ENCODE measurements at places on chromosomes 2 and 18.
A peak's percentile ranks its signal among the peaks of the same experiment; 100 is the strongest.

- DNase-seq: no peak
Observed at GRCh38 chr2:198928026-198928425, 529.7 kb downstream of the SATB2 start.

GRCh38 chr2:23541503-23542229 lies 156.7 kb downstream of the KLHL29 start:
- no peak for DNase-seq

DNA sequence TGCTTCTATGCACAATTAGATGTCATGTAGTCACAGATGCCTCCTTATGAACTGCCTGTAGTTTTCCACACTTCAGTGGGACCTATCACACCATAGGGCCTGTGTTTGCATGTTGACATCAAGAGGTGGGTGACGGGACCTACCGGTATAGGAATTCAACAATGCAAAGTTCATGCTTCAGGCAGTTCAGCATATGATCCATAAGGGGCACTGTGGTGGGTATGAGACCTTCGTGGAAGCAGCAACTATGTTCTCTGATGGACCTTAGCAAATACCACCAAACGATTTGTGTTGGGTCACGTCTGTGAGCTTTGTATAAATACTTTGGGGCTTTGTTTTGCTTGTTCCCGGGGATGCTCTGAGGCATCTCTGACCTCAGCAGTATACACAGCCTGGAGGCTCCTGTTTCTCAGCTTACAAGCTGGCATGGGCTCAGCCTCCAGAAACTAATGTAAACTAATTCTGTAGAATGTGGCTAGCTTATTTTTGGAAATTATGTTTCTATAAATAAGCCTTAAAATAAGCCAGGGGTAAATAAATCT lies 111.6 kb downstream of the DTNA start:
- DNase-seq: no peak

DNA sequence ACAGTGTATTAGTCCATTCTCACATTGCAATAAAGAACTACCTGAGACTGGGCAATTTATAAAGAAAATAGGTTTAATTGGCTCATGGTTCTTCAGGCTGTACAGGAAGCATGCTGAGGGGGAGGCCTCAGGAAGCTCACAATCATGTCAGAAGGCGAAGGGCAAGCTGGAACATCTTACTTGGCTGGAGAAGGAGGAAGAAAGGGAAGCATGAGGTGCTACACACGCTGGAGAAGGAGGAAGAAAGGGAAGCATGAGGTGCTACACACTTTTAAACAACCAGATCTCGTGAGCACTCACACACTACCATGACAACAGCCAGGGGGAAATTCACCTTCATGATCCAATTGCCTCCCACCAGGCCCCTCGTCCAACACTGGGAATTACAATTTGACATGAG lies 95.3 kb upstream of the FAM110C start:
- DNase-seq: no peak

GRCh38 chr2:117661619-117662018 lies 152.9 kb upstream of the DDX18 start:
- DNase-seq: no peak

GRCh38 chr18:48367557-48367956 lies 41.6 kb downstream of the ZBTB7C start:
- no peak for DNase-seq

DNA sequence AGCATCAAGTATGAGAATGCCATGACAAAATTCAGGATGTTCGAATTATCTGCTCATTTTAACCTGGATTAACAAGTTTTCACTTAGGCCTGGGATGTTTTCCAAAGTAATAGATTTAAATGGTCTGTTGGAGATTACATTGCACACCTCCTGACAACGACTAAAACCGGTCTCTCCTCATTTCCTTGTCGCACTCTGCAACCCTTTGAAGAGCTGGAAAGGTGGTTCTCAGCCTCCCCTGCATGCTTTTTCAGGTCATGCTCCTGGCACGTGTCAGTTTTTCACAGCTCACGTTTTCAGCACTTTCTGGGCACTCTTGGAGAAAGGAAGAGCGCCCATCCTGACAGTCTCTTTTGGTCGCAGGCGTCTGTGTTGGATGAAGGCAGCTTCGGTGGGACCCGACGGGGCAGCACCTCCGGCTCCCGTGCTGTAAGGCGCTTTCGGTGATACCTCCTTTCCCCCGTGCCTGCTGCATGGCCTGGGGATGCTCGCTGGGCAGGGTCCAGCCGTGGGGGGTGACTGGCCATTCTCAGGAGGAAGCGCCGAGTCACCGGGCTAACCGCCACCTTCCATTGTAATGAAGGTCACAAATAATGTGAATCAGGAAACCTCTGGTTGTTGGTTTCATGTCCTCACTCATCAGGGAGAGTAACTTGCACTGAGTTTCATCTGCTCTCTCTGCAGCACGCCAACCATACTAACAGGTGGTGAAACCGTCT lies 63.5 kb upstream of the RBM44 start:
- DNase-seq: no peak

- no peak for DNase-seq
Observed at GRCh38 chr2:48270209-48270608, 259.7 kb upstream of the STON1 start.

GRCh38 chr18:394262-394986 lies 106.1 kb downstream of the COLEC12 start:
- DNase-seq: no peak

GRCh38 chr2:12533337-12534005 lies 183.3 kb upstream of the TRIB2 start:
- DNase-seq: no peak

- no peak for DNase-seq
Observed at GRCh38 chr2:209114588-209115240, 309.1 kb upstream of the MAP2 start.

DNA sequence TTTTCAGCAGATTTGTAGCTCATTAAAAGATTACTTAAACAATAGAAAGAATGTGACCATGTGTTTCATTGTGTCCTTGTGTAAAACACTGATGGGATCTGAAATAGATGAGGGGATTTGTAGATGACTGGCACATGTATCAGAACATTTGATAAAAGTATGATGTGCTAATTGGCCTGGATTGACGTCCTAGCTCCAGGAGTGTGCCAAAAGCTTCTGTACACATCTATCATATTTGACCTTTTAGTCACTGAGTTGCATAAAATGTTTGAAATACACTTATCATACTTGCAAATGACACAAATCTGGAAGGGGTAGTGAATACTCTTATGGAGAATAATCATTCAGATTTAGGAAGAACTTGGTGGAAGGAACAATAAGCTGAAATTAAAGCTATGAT lies 778.5 kb downstream of the ERBB4 start:
- no peak for DNase-seq

DNA sequence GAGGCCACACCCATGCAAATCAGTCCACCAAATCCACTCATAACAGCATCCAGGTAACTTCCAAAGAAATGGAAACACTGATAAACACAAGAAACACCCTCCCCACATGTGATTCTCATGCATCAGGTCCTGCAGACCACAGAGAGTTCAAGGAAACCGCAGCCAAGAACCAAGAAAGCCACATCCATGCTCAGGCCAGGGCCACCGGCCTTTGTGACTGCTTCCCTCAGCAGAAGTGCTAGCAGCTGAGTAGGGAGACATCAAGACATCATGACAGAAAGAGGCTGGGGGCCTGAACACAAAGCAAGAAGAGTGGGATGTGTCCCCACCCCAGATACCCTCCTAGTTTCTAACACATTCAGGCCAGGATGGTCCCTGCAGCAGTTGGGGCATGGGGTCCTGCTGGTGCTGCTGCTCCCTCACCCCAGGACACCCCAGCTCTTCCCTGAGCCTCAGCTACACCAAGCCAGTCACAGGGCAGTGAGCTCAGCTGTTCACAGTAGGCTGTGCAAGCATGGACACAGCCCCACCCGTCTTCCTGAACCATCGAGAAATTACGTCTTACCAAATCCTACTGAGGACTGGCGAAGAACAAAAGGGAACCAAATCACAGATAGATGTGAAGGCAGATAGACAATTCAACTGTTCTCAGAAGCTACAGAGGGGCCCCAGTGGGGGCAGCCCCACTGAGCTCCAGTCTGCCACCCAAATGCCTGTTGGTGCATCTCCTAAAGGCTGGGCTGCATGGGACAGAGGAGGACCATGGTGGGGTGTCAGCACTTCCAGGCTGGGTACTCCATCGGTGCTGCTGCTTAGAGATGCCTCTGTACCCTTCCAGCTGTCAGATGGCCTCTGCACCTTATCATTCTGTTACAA lies 60.9 kb downstream of the HDAC4 start:
- DNase-seq: no peak

GRCh38 chr2:42764096-42764495 lies at the start of gene OXER1:
Gene OXER1, minus strand, starts transcription at chr2:42764135. Its CDS starts 73 bp downstream, at chr2:42764062.
- DNase-seq: peak; percentile 58

DNA sequence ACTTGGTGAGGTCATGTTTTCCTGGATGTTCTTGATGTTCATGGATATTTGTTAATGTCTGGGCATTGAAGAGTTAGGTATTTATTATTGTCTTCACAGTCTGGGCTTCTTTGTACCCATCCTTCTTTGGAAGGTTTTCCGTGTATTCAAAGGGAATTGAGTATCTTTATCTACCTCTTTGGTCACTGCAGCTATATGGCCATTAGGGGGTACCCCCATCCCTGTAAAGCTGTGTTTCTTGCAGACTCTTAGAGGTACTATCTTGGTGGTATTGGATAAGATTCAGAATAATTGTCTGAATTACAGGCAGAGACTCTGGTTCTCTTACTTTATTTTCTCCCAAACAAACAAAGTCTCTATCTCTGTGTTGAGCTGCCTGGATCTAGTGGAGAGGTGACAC lies 401.6 kb upstream of the FSIP2 start:
- no peak for DNase-seq

- no peak for DNase-seq
Observed at GRCh38 chr18:54280220-54280569, 10.9 kb downstream of the POLI start.

GRCh38 chr18:62588217-62588616 lies 65.4 kb downstream of the ZCCHC2 start:
- no peak for DNase-seq

GRCh38 chr18:5456577-5457461 lies 87.0 kb downstream of the EPB41L3 start:
- no peak for DNase-seq

DNA sequence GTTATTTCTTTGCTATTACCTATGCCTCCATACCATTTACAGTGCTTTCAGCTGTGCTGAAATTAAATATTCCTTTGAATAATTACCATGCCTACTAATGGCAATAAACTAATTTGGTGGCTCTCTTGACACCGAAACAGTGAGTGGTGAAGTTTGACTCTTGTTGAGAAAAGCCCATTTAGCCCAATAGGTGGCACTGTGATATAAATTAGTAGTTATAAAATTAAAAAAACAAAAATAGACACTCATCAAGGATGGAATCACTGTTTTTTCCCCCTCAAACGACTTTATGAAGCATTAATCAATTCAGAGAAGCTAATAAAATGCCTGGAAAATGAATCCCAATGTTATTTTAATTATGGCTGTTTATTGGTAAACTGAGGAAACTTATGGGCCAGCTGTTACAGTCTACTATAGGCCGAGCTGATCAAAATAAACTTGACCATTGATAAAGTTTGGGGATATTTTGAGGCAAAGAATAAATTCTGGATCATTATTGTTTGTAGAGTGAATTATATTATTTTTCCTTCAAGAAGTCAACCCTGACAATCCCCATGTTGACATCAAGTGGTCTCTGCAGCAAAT lies 339.6 kb downstream of the TRIB2 start:
- no peak for DNase-seq

- no peak for DNase-seq
Observed at GRCh38 chr18:76528477-76529432, 33.7 kb upstream of the ZNF516 start.

DNA sequence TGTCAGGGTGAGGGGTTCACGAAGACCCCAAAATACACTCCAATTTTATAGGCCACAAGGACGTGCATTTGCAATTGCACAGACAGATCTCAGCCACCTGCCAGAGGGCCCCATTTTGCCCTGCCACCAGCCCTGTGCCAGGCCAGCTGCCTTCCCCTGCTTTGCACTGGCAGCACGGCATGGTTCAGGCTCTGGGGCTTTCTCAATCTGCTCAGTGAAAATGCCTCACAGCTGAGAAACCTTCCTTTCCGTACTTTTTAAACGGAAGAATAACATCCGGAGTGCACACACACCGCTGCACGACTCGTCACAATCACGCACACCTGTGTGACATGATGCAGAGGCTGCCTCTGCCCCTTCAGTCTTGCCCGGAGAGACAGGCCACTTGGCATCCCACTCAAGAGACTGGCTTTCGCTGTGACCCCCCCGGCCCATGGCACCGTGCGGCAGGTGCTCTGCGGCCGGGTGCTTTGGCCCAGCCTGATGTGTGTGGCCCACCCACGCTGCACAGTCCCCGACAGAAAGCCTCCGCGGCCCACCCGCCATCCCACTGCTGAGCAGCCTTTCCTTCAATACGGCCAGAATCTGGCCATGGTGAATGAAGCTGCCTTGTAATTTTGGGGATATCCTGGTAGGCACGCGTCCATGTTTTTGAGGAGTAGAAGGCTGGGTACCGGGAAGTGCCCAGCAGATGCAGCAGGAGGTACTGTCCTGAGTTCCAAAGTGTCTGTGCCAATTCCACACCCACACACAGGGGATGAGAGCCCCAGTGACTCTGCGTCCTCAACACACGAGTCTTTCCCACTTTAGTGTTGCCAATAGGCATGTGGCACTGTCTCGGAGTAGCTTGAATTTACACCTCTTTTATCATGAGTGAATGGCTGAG lies 88.8 kb downstream of the USP40 start:
- no peak for DNase-seq

DNA sequence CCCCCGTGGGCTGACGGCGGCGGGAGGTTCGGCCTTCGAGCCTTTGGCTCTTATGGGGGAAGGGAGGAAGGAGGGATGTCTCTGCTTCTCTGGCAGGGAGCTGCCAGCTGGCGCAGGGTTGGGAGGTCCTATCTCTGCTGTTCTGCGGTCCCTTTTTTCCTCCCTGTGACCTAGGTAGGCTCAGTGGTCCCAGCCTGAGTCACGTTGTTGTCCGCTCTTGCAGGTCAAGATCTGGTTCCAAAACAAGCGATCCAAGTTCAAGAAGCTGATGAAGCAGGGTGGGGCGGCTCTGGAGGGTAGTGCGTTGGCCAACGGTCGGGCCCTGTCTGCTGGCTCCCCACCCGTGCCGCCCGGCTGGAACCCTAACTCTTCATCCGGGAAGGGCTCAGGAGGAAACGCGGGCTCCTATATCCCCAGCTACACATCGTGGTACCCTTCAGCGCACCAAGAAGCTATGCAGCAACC lies 2.5 kb downstream of the DLX1 start:
- DNase-seq: peak; percentile 68

DNA sequence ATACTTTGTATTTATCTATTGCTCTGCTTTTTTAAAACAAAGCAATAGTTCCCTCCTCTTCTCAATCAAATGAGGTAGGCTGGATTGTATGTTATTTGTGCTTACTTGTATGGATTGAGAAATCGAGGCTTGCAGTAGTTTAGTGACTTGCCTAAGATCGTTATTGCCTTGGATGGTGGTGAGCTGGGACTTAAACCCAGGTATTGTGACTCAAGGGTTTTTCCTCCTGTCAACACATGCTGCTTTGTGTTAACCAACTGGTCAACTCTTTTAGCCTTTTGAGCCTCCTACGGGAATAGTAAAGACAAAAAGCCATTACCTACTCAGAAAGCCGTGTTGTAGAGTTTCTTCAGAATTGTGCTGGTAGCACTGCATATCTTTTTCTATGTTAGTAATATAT lies 95.2 kb upstream of the THUMPD2 start:
- DNase-seq: no peak
